HFFc6 (cell line): ENCODE measurements at places on chromosomes 6 and 20.

DNA sequence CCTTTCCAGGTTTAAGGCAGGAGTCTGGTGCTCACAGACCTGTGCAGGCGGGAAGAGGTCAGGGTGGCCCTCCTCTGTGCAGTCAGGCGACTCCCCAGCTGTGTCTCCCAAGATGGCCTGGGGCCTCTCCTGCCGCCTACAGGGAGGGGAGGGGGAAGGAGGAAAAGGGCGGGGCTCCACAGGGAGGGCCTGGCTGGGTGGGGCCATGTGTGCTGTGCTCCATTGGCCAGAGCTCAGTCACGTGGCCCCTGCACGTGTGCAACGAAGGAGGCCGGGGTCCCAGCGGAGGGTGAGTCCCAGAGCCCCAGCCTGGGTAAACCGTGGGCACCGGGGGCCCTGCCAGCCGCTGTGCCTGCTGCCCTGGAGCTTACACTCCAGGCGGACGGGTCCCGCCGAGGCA lies 211.6 kb downstream of the ZDHHC14 start:
- DNase-seq: no peak

- DNase-seq: no peak
Observed at GRCh38 chr6:93222071-93222851, 197.1 kb downstream of the EPHA7 start.

GRCh38 chr6:76418560-76419223 lies 346.2 kb upstream of the IMPG1 start:
- no peak for DNase-seq

DNA sequence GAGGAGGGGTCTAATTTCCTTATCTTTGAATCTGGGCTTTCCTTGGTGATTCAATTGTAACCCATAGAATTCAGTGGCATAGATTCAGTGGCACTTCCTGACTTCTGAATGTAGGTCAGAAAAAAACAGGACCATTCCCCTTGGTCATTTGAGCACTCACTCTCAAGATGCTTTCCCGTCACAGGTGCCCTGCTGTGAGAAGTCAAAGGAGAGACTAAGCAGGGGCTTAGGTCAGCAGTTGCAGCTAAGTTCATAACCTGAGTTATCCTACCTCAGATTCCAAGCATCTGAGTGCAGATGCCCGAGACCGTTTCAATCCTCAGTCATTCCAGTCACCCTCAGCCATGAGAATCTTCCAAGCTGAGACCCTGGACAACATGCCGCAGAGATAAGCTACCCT lies 506.6 kb downstream of the FRK start:
- no peak for DNase-seq

DNA sequence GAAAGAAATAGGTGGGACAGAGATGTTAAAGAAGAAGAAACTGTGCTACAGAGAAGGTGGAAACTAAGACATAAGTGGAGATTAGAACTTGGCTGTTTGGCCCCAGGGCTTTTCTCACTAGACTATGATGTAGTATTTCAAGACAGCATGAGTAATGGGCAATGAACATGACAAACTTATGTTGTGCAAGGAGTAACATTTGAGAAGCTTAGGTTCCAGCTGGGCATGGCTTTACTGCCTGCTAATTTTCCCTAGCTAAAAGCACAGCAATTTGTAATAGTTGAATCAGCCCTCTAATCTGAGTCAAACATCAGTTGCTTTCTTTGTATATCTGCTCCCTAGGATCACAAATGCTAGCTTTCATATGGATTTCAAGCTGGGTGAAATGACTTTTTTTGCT lies 294.3 kb upstream of the BMP2 start:
- no peak for DNase-seq

DNA sequence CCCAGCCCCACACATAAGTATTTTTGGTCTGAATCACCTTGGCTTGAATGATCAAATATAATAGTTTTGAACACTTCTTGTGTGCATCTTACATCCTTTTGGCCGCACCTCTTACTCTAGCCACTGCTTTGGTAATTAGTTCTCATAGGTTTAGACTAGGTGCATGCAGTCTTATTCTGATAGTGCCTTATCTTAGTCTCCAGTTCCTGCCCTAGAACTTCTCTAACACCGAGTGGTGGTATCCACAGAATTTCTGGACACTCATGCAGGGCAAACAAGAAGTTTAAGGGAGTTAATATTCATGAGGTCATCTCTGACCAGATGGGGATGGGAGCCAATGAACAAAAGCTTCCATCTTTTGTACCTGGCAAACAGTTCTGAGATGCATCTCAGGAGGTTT lies 77.5 kb upstream of the AKIRIN2 start:
- no peak for DNase-seq

DNA sequence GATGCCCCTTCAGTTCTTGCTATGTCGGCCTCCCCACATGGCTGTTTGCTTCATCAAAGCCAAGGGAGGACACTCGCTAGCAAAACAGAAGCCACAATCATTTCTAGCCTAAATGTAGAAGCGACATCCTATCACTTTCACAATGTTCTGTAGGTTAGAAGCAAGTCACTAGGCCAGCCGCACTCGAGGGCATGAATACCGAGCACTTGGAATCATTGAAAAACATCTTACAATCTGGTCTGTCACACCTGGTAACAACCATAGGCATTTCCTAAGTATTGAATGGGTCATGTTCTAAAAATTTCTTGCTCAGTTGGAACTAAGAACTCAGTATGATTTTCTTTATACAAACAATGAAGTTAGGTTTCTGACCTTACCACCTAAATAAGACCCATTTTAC lies 192.3 kb downstream of the AIG1 start:
- no peak for DNase-seq

DNA sequence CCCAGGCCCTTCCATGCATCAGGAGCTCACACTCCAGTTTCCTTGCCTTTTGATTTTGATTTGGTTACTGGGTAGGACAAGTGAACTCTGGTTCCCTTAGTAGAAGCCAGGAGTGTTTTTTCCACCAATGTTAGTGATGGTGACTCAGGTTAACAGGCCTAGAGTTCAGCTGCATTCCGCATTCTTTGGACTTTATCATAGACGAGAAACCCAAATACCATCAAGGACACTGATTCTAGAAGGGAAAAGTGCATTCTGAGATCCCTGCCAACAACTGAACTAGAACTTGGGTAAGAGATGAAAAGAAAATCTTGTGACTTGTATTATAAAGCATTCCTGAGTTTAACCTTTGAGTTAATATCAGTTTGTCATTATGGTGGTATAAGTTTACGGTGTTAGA lies 8.9 kb downstream of the GSS start:
- no peak for DNase-seq

DNA sequence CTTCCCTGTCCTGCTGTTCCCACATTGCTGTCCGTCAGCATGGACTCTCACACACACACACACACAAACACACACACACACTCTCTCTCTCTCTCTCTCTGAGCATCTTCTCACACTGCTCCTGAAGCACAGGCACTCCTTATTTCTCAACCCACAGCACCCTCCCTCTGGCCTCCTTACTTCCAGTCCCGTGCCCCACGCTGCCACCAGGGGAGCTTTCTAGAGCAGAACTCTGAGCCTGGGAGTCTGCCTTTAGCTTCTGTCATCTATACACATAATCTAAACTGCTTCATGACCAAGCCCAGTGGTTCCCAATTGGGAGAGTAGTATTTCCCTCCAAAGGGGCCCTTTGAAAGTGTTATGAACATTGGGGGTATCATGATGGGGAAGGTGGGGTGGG lies 29.1 kb downstream of the HECA start:
- DNase-seq: no peak

DNA sequence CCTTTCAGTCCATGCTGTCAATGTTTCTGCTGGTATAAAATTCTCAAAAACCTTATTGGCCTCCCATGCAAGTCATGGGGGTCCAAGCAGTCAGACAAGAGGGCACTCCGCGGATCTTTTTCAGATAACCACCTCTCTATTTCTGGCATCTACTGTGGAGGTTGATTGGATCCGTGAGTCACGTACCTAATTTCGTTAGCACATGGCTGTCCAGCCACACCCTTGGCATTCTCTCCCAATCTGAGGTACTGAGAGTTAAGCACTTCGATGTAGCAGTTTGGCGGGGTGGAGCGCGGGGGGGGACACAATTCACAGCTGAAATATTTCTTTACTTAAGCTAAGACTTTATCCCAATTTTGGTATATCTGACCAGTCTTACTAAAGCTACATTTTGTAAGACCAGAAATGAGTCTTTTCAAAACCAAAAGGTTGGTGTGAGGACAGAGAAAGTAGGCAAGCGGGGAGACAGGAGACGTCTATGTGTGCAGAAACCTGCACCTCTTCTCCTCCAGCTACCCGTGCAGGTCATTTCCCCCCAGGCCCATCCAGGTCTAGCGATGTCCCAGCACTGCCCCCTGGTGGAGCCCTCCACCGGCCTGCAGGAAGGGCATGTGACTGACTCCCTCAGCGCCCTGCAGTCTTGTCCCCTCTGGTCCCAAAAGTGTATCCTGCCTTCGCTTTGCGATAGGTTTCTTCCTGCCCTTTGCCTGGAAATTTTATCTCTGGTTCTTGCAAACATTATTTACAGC lies 113.1 kb downstream of the ADAT2 start:
- no peak for DNase-seq

DNA sequence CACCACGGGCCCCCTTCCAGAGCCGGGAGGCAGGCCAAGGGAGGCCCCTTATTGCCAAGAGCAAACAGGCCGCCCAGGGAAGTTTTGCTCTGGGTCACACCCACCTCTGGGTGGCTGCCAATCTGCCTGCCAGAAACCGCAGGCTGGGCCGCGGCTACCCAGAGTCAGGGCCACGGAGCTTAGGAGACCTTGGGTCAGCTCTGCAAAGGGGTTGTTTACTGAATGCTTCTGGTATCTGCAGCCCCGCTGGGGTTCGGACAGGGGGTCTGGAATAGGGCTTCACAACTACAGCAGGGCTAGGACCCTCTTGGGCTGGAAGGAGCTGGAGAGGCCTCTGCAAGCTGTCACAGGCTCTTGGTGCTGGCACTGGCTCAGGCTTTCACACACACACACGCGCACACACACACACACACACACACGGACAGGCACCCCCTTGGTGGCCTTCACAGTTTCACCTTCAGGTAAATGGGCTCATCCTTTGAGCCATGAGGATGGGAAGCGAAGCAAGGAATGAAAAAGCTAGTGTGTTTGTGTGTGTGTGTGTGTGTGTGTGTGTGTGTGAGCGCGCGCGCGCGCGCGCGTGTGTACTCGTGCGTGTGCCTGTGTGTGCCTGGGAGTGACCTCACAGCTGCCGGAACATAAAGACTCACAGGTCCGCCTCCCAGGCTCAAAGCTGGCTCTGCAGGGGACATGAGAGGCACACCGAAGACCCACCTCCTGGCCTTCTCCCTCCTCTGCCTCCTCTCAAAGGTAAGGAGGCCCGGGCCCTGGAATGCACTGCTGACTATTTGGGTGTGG lies at the start of gene CCN5:
CCN5 (plus strand) TSS at position 669 of the 798 bp plus-strand sequence; CDS start at position 691, 22 bp downstream.
- DNase-seq: peak; percentile 62

DNA sequence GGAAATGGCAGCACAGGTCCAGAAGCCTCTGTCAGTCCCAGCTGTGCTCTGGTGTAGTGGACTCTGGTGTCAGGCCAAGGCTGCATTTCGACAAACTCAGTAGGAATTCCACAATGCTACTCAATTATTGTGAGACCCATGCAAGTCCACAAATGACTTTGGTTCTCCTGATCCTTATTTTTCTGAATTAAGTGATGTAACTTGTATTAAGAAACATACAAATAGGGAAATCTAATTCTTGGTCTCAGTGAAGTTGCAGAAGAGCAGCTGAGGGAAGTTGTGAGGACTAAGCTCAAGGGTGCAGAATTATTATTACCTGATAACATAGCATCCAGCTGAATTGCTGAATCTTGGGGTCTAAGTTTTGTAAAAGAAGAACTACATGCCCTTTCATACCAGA lies 116.8 kb downstream of the MAFB start:
- DNase-seq: no peak

GRCh38 chr6:13423252-13423651 lies 64.1 kb downstream of the GFOD1 start:
- DNase-seq: no peak

DNA sequence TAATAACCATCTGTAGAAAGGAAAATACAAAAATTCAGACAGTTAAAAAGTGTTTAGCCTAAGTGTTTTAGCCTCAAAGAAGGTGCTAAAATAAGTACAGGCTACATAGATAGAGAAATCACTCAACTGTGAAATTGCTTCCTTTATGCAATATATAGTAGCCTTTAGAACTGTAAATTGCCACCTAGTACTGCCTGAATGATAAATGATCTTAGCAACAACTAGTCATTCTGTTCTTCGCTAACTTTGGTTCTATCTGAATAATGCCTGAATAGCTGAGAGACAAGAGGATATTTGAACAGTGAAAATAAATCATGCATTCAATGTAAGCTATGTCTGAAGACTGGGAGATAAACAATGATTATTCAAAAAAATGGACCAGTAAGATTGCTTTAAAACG lies 603.3 kb upstream of the PTCHD4 start:
- no peak for DNase-seq

GRCh38 chr20:53468587-53468986 lies 125.1 kb downstream of the ZNF217 start:
- no peak for DNase-seq

- no peak for DNase-seq
Observed at GRCh38 chr20:4989570-4989969, 11.7 kb downstream of the SLC23A2 start.

DNA sequence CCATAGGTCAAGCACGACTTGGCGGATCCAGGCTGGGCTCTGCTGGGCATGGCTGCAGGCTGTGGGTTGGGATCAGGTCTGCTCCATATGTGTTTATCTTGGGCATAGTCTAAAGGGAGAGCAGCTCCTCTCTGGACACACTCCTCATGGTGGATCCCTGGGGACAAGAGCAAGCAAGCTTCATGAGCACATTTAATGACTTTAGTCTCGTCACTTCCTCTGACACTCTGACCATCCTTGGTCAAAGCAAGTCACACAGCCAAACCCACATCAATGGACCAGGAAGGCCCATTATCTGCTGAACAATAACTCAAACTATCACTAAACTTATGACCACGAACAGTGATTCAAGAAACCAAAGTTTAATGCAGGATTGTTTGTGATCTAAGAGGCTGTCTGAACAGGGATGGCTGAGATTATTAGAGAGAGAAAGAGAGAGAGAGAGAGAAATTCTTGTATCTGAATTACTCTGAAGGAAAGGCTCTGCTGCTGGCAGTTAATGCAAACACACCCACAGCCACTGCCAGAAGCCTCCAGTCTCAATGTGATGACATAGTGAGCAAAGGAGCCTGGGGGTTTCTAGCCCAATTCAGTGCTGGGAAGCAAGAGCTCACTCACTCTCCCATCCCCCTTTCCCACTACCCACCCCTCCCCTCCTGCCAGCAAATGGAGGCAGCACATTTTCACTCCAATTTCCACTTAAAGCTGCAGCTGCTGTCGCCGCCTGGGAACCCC lies 490.2 kb upstream of the SULF2 start:
- no peak for DNase-seq

GRCh38 chr6:142697922-142698321 lies 247.1 kb downstream of the HIVEP2 start:
- DNase-seq: no peak
